ENCODE measurements at places on chromosomes 2 and 18.

DNA sequence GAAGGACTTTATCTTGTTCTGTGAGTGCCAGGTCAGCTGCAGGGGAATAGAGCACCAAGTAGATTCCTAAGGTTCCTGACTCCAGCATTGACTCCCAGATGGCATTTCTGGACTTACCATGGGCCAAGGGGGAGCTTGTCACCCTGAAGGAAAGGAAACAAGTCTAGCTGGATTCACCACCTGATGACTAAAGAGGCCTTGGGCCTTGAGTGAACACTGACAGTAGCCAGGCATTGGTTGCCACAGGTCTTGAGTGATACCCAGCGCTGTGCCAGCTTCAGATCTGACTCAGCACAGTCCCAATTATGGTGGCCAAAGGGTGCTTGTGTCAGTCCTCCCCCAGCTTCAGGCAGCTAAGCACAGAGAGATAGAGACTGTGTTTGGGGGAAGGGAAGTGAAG, 40.1 kb upstream of the CAPN13 start:
- DNase-seq, result no peak

- peak; percentile 80 for DNase-seq
These were observed 554 bp downstream of the ING5 start for GRCh38 chr2:241702155-241703031.

DNA sequence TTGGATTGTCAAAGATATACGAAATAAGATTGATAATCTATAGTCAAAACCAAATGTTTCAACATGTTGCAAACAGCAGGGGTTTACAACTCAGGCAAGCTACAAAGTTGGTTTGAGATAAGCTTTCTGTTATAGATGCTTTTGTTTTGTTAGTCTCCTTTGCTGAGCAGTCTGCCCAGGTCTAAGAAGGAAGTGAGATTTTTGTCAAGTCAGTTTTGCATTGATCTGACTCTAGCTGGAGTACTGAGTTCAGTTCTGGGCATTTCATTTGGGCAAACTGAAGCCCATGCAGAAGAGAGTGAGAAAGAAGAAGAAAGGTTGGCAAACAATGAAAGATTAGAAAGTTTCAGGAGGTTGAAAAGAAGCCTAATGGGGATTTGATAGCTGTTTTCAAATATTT, 983.0 kb upstream of the SLC39A10 start:
- DNase-seq, result no peak

DNA sequence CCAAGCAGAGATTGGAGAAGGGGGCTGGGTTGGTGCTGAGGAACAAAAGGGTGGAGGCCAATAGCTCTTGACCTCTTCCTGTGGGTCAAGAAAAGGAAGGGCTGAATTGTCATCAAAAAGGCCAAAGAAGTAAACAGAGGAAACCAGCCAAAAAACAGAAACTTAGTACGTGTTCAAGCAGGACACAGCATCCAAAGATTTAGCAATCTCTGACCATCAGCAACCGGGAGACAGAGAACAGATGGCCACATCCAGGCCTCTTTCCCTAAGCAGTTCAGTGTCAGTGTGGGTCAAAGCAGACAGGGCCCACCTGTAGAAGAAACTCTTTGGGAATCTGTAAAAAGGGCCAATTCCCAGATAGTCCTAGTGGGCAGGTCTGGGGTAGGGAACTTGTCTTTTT, 2.9 kb downstream of the DNPEP start:
- DNase-seq, result no peak

- no peak for DNase-seq
These were observed 106.3 kb downstream of the GRB14 start for GRCh38 chr2:164515030-164515429.

- no peak for DNase-seq
These were observed 2.1 kb downstream of the DOCK10 start for GRCh38 chr2:225040142-225040541.

DNA sequence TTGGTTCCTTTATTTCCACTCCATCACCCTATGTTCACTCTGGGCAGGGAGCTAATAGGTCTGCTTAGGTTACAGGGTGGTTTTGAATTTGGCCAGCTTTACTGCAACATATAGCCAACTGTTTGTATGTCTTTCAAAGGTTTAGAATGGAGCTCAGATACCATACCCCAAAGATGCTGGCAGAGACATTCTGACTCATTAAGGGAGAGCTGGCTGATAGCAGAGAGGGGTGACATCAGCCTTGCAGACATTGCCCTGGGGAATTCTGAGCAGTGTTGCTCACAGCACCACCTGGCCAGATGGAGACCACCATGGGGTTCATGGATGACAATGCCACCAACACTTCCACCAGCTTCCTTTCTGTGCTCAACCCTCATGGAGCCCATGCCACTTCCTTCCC, 2.1 kb downstream of the PROKR1 start:
- DNase-seq, result no peak

DNA sequence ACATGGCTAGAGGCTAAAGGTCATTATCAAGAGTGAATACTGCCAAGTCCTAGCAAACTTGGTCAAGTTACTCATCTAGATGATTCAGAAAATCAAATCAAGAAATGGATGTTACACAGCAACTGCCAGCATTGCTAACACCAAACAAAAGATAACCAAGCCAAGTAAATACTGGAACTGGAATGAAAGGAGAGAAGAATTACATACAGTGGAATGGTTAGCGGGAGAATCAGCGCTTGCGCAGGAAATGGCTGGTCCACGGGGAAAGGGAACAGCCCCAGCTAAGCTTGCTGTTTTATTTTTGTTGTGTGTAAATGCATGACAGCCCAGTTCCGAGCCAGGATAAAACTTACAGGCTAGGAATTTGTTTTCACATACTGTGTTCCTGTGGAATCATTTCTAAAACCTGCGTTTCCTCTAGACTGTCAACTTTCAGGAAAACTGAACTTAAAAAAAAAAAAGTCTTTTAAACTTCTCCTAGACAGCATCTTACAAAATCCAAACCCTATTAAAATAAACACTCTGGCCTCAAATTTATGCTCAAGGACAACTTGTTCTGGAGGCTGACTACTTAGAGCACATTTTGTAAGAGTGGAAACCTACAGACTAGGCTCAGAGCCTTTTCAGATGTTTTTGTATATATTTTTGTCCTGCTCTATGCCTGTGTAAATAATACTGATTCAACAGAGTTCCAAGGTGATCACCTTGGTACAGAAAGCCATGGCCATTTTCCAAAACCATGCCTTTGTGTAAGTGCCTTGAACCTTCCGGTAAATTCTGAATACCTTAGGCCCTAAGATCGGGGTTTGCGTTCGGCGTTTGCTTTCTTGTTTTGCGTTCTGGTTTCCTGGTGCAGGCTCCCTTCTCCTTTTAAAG, 30.7 kb upstream of the TXNDC2 start:
- no peak for DNase-seq

GRCh38 chr2:123693836-123694235, 331.3 kb upstream of the CNTNAP5 start:
- no peak for DNase-seq

GRCh38 chr2:127887776-127888130, 2.0 kb upstream of the AMMECR1L start:
- no peak for DNase-seq

- DNase-seq, result no peak
These were observed 310.6 kb downstream of the GBX2 start for GRCh38 chr2:235857598-235857997.

DNA sequence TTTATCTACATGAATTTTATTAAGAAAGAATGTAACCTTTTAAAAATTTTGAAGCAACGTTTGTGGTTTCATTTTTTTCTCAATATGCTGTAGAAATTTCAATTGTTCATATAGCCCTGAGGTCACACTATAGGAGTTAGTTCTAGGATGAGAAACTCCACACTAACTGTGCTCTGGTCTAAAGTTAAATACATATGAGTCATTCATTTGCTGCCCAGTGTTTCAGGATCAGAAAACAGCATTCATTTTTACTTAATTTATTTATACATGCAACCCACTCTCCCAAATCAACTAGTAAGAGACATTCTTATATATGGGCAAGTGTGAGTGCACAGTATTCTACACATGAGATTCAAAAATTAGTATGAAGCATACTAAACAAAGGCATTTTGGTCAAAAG, 137.9 kb downstream of the DOCK10 start:
- no peak for DNase-seq

DNA sequence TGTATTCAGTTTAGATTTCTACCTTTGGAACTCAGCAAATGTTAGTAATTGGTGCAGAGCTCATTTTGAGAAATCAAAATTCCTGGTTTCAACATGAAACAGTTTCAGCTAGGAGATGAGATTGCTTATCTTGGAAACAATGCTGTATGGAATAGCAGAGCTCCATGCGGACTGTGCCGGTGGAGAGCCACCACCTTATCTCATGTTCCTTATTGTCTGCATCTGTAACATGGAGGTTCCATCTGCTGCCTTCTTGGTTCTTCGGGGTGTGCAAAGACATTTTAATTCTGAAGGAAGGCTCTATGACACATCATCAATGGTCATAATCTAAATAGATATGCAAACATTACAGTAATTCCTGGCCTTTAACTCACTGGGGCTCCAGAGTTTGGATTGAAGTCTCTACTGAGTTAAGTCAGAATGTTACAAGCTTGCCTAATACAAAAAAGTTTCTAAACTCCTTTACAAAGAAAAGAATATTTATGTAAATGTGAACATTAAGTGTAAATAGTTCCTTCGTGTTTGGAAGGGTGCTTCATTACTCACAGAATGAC, 65.3 kb downstream of the PRKRA start:
- DNase-seq, result no peak

DNA sequence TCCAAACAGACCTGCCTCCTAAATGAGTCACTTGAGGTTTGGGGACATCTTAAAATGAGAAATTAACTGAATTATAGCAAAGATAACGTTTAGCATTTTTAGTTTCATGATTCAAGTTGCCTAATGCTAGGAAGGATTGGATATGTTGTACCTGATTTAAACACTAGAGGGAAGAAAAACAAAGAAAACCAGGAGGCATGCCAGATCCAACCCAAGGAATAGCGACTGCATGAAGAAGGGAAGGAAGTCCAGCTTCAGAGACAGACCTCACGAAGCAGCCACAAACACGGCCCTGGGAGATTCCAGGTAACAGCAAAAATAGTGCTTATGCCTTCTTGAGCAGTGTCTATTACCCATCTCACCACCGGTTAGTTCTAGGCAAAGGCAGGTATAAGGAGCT, 499.9 kb upstream of the SPHKAP start:
- DNase-seq, result no peak

DNA sequence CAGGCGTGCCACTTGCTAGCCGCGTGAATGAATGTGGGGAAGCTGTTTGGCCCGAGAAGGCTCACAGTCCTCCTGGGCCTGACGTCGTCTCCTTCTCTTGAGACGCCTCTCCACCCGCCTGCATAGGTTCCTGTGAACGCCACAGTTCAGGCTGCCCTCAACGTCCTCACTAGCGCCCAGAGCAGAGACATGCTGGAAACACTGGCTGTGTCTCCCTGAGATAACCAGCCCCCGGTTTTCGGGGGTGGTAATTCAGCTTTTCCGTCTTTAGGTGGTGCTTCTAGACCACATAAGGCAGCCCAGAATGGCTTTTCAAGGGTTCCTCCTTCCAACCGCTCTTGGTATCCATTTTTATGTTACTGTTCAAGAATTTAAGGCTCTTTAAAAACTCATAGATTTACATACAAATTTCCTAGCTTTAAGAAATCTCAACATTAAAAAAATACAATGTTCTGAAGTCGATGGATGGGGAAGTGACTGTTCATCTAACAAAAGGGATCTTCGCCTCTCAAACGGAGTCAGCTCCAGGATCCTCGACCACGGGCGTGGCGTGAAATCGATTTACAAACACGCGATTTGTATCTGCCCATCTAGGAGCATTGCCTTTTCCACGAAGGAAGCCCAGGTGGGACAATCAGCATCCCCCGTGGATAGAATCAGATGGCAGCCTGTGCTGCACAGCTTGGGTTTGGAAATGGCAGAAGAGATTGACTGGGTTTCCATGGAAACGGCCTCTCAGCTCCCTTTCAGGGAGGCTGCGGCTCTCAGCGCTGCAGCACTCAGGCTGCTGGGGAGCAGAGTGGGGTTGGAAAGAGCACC, 110.6 kb upstream of the PXDN start:
- DNase-seq, result no peak

GRCh38 chr2:12331698-12332097, 385.0 kb upstream of the TRIB2 start:
- no peak for DNase-seq

GRCh38 chr2:118847762-118848172, 319 bp upstream of the EN1 start:
- peak; percentile 91 for DNase-seq

GRCh38 chr2:198720266-198720665, 737.5 kb downstream of the SATB2 start:
- no peak for DNase-seq

DNA sequence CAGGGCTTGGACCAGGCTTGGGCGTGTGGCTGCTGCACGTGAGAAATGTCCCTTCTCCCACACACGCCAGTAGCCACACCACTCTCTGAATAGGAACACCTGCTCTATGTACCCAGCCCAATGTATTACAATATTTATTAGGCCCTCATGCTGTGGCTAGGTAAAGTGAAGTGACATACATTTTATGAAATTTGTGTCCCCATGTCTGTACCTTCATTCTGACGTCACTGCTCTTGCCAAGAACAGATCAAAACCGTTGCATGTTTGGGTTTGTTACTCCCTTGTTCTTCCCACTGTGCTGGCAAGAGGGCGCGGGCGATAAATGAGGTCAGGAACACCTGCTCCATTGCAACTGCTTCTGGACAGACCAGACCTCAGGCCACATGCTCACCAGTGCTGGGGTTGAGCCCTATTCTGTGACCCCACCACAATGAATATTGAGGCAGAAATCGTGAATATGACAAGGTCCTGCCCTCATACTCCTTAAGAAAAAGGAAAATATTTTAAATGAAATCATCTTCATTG, 436.4 kb upstream of the SALL3 start:
- no peak for DNase-seq

DNA sequence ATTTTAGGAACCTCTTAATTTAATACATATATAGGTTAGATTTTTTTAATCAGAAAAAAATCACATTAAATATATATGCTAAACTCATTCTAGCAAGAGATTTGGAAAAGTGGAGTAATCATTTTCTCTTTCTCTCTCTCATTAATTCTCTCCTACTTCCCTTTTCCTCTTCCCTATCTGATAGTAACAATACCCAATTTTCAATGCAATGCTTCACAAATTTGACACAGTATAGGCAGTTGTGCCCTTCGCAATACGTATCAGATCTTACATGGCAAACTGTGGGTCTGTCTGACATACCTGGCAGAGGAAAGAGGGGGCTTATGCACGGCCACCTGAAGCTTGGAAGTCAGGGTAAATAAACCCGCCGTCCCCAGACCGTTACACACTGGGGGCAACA, 444.3 kb downstream of the NBAS start:
- DNase-seq, result no peak

- DNase-seq, result no peak
These were observed 371.9 kb upstream of the KCNH7 start for GRCh38 chr2:163210430-163210918.

DNA sequence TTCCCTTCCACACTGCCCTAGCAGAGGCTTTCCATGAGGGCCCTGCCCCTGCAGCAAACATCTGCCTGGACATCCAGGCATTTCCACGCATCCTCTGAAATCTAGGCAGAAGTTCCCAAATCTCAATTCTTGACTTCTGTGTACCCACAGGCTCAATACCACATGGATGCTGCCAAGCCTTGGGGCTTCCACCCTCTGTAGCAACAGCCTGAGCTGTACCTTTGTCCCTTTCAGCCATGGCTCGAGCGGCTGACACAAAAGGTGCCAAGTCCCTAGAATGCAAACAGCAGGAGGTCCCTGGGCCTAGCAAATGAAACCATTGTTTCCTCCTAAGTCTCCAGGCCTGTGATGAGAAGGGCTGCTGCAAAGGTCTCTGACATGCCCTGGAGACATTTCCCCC, 744.5 kb upstream of the LINC00305 start:
- DNase-seq, result no peak

GRCh38 chr2:39583781-39584180, 81.9 kb upstream of the TMEM178A start:
- DNase-seq, result no peak

GRCh38 chr2:112493048-112493447, 11.1 kb downstream of the TTL start:
- DNase-seq, result no peak

All from psoas muscle (tissue), 8 donors.